ENCODE measurements at places on chromosomes 6 and 20.

GRCh38 chr6:26103141-26103769, 16.0 kb downstream of the HFE start:
- DNase-seq, result no peak

DNA sequence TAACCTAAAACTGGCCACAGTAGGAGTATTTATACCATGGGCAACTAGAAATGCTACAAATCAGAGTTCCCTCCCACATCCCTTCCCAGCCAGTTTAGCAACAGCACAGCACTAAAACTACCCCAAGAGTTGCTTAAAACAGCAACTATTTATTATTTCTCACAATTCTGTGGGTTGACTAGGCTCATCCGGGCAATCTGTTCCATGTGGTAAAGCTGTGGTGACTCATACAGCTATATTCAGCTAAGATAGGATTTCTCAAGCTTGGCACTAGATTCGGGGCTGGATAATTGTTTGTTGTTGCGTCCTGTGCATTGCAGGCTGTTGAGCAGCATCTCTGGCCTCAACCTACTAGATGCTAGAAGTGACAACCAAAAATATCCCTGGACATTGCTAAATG, 8.6 kb upstream of the HECA start:
- no peak for DNase-seq

- DNase-seq, result no peak
Observed at GRCh38 chr6:131004387-131004755, 58.7 kb downstream of the EPB41L2 start.

GRCh38 chr20:53321596-53321995, 272.0 kb downstream of the ZNF217 start:
- no peak for DNase-seq

- no peak for DNase-seq
Observed at GRCh38 chr20:17987988-17988387, 19.2 kb downstream of the MGME1 start.

DNA sequence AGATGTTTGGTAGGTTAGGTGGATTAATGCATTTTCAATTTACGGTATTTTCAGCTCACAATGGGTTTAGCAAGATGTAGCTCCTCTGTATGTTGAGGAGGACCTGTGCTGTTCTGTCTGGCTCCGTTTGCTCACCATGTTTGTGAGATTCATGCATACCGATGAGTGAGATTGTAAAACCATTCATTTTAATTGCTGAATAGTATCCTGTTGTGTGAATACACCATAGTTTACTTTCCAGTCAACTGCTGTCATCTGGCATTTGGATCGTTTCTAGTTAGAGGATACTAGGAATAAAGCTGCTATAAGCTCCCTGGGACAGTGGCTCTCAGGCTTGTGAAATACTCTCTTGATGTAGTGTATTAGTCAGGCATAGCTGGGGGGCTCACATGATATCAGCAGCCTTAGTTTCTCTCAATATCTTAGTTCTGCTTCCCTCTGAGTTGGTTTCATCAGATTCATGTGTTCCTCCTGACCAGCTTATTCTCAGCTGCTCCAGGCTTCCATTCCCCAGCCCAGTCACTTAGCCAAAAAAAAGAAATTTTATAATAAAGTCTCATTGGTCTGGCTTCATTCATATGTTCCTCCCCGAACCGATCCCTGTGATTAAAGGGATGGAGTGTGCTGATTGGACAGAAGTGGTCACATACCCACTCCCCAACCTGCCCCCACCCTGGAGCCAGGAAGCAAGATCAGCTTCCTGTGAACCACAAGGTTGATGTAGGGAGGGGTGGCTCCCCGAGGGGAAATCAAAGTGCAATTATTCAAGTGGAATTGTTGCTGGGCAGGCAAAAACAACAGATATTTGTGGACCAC, 10.9 kb upstream of the B4GALT5 start:
- no peak for DNase-seq

GRCh38 chr20:3679749-3680700, 1.8 kb downstream of the ADAM33 start:
- DNase-seq, result no peak

DNA sequence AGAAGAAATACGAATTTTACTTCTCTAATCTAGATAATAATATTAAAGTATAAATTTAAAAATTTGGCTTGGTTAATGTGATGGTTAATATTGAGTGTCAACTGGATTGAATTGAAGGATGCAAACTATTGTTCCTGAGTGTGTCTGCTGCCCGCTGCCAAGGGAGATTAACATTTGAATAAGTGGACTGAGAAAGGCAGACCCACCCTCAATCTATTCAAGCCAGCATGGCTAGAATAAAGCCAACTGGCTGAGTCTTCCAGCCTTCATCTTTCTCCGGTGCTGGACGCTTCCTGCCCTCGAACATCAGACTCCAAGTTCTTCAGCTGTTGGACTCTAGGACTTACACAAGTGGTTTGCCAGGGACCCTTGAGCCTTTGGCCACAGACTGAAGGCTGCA, 152.7 kb downstream of the TBXT start:
- DNase-seq, result no peak

- DNase-seq, result no peak
Observed at GRCh38 chr6:113397236-113397635, 459.9 kb upstream of the MARCKS start.

DNA sequence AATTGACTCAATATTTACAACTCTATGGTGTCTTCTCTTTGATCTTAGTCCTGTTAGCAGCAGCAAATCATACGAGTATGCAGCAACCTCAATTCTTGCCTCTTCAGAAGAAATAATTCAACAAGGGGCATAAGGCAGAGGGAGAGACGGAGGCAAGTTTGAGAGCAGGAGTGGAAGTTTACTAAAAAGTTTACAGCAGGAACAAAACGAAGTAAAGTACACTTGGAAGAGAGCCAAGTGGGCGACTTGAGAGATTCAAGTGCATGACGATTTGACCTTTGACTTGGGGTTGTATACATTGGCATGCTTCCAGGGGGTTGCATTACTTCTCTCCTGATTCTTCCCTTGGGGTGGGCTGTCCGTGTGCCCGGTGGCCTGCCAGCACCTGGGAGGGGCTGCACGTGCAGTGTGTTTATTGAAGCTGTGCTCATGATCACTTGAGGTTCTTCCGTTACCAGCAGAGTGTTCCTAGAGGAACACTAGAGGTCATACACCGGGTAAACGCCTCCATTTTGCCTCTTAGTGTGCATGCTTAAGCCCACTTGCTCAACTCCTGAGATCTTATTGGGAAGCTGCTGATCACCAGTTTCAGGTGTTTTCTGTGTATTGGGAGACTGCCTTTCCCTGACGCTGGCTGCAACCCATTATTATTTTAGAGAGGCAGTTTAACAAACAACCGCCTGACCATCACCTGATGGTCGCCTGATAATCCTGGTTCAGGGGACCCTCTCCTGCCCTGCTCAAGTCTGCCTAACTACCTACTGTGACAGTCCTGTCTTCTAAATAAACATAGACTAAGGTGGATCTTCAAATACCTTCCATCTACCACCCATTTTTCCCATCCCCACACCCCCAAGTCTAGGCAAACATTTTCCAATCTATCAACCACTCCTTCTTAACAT, 172.4 kb upstream of the MYLIP start:
- DNase-seq, result no peak

DNA sequence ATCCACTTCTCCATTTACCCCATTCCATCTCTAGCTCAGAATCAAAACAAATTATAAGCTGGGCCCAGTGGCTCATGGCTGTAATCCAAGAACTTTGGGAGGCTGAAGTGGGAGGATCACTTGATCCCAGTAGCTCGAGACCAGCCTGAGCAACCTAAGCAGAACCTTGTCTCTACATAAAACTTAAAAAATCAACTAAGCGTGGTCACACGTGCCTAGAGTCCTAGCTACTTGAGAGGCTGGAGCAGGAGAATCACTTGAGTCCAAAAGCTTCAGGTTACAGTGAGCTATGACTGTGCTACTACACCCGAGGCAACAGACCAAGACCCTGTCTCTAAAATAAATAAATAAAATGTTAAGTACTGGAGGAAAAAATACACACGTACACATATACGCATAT, 74.7 kb upstream of the RUNX2 start:
- DNase-seq, result no peak

- DNase-seq, result no peak
Observed at GRCh38 chr20:25011831-25012241, 19.3 kb upstream of the APMAP start.

- DNase-seq, result no peak
Observed at GRCh38 chr6:158041370-158041769, 59.7 kb downstream of the SYNJ2 start.

GRCh38 chr20:48717095-48717672, 110.6 kb downstream of the PREX1 start:
- DNase-seq, result no peak

DNA sequence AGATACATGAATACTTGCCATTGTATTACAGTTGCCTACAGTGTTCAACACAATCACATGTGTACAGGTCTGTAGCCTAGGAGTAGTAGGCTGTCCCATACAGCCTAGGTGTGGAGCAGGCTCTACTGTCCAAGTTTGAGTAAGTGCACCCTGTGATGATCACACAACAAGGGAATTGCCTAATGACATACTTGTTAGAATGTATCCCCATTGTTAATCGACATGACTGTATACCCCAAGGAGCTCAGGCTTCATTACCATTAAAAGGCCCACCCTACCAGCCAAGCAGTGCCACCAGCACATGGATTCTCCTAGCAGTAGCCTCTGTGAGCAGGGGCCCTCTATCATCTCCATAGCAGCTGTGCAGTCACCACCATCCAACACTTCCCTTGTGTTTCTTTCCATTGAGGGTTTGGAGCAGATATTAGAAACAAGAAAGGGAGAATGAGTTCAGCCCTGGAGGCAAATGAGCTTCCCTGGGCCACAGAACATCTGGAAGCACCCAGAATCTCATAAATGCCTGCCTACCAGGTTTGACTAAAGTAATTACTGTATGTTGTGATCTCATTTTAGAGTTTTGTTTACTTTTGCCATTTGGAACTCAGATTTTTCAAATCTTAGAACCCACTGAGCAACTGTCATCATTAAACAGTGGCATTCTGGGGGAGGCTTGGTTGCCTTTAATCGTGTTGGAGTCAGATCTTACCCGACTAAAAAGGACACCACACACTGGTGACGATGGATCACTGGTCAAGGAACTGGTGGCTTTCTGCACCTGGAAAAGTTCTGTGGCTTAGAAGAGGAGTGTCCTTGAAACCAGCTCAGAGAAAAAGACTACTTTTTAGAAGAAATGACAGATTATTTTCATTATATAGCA, 104.9 kb downstream of the TULP4 start:
- no peak for DNase-seq

DNA sequence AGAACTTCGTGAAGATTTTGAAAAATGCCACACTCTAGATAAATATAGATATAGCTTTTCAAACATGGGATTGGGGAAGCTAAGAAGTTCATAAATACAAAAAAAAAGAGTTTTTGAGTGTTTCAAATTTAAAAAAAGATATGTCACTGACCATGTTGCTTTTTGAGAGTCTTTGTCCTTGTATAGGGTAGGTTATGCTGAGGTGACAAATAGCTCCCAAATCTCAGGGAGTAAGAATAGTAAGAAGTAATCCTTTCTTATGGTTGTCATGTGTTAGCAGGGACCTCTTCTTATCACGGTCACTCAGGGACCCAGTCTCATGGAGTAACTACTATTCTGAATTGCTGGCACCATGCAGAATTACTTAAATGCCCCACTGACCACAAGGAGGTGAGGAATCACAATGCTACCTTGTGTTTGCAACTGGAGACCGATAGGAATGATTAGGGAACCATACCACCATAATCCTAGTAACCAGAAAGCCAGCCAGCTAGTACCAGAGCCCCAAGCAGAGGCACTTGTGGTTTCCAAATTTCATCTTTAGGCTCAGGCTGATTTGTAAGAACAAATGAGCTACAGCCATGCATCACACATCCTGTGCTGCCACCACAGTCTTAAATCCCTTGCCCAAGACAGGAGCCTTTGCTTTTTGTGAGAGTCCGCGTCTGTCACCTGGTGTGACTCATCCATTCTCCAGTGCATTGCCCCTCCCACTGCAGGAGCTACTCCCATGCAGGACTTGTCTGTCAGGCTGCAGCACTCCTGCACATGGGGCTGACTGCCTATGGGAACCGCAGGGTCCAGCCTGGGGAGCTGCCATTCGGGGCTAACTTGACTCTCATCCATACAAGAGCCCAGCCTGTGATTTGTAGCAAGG, 42.4 kb upstream of the ADGRF4 start:
- DNase-seq, result no peak

DNA sequence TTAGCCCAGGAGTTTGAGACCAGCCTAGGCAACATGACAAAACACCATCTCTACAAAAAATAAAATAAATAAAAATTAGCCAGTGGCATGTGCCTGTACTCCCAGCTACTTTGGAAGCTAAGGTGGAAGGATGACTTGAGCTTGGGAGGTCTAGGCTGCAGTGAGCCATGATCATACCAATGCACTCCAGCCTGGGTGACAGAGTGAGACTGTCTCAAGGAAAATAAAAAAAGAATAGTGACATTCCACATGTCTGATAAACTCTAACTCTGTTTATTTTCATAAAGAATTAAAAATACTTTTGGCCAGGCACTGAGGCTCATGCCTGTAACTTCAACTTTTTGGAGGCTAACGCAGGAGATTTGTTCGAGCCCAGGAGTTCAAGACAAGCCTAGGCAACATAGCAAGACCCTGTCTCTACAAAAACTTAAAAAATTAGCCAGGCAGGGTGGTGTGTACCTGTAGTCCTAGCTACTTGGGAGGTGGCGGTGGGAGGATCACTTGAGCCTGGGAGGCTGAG, 115.1 kb downstream of the GJA1 start:
- no peak for DNase-seq

DNA sequence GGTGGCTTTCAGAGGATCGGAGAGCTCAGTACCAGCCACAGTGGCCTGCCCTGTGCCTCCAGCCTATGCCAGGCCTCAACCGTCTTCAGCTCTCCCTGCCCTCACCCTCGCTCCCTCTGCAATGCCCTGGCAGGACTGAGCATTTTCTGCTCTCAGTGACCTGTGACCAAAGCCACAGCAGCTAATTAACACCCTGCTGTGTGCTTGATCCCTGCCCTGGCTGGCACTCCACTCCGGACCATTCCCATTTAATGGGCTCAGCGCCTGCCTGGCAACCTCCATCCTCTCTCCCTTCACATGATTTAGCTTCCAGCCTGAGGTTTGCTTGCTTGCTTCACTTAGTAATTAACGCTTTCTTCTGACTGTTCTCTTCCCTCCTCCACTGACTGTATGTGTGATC, 287.5 kb downstream of the LRFN2 start:
- DNase-seq, result no peak

GRCh38 chr20:57498425-57499400, 26.2 kb downstream of the CTCFL start:
- no peak for DNase-seq

DNA sequence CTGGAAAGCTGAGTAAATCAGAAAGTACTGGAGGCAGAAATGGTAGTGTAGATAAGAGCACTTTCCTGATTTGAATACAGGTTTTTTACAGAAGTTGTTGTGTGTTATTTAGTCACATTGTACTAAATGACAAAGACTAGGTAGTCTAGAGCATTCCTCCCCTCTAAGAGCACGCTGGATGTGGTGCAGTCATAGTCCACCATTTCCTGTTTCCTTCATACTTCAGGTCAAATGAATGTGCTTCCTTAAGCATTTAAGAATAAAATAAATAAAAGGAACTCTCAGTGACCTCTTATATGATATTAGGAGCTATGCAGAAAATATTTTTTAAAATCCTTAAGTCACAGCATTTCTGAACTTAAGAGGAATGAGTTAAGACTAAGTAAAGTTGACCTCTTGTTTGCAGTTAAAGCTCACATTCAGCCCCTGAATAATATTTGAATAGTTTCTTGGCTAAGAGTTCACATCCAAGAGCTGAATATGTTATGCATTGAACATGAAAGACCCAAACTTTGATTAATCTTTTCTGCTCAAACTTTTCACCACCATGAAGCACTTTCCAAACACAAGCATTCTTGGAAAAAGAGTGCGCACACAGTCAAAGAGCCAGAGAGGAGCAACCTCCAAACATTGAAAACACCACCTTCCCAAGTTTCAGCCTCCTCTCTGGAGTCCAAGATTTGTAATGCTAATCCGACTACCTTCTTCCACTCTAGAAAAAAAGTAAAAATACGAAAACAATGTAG, 53.4 kb upstream of the TMEM30A start:
- DNase-seq, result no peak
